ENCODE measurements at places on chromosomes 5 and 9.

DNA sequence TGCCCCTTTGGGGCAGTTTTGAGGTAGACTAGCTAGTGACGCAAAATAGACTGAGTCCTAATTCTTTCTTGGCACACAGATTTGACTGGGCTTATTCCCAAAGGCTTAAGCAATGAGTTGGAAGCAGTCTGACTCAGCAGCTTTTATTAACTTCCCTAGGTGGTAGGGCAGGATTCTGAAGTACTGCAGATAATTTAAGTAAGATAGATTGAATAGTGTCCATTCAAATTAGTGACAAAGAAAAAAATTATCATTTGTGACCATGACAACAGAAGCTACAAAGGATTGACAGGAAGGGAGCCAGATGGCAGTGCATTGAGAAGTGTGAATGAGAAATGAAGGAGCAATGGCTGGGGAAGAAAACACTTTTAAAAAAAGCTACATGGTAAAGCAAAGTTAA, 649.4 kb downstream of the CDH9 start:
- no peaks in the 10 kb centered on the region for H3K27me3 ChIP-seq
- H3K4me3 ChIP-seq: no peak overlapping the region
- H3K4me1 ChIP-seq: no peaks in the 10 kb centered on the region
- H3K36me3 ChIP-seq: no peaks in the 10 kb centered on the region

DNA sequence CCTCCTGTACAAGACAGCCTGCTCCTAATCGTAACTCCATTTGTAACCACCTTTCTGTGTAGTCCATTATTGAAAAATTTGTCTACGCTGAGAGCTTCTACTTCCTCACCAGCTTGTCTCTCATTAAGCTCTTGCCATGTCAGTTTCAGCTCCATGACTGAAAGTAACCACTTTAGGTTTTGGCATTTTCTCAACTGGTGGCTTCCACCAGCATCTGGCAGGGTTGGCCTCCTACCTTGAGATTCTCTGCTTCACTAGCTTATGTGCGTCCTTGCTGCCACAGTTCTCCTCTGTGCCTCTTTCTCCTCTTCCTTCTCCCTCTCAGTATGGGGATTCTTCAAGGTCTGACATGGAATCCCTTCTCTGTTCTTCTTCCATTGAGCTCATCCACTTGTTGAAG, 31.8 kb downstream of the F2RL2 start:
- no peak for DNase-seq
- H3K4me3 ChIP-seq: no peak overlapping the region
- H3K4me1 ChIP-seq: no peaks in the 10 kb centered on the region

DNA sequence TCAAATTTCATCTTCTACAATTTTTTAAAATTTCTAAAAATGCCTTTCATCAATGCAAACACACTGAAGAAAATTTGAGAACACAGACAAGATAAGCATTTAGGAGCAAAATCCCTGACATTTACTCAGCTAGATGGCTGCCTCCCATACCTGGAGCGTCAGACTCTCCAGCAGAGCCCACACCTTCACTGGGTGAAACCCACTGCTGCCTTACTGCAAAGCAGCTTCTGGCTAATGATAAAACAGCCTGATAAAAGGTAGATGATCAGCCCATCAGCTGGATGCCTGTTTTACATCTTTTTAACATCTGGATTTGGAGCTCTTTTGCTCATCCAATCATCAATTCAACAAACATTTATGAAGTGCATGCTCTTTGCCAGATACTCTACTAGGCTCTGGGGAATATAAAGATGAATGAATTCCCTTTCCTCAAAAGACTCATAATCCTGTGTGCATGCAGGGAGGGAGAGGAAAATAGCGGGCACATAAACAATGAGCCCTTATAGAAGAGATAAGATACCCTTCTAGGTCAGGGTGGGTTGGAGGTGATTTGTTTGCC, 271.2 kb downstream of the SAXO1 start:
- H3K36me3 ChIP-seq: no peaks in the 10 kb centered on the region
- H3K27ac ChIP-seq: no peak overlapping the region
- H3K4me1 ChIP-seq: no peaks in the 10 kb centered on the region
- DNase-seq: no peak

DNA sequence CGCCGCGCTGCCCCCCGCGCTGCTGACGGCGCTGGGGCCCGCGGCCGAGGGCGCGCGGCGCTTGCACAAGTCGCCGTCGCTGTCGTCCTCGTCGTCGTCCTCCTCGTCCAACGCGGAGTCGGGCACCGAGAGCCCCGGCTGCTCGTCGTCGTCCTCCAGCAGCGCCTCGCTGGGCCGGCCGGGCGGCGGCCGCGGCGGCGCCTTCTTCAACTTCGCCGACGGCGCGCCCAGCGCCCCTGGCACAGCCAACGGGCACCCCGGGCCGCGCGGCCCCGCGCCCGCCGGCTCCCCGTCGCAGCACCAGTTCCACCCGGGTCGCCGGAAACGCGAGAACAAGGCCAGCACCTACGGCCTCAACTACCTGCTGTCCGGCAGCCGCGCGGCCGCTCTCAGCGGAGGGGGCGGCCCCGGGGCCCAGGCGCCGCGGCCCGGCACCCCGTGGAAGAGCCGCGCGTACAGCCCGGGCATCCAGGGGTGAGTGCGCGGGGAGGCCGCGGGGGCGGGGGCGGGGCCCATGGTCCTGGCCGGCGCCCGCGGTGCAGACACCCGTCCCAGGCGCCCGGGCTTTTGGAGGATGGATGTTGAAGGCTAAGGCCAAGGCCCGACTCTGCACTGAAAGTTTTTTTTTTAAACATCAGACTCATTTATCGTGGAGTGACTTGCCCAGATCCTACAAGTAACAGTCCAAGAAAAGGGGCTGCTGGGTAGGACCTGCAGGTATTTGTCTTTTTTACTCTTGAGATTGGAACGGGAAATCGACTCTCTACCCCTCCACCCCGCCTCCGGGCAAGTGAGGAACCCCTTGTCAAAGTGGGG, 1.2 kb downstream of the TENT4A start:
- H3K27me3 ChIP-seq: no peaks in the 10 kb centered on the region
- peak overlapping the region; percentile 51 for H3K27ac ChIP-seq
- H3K4me3 ChIP-seq: peak overlapping the region; percentile 50
- H3K36me3 ChIP-seq: no peaks in the 10 kb centered on the region

DNA sequence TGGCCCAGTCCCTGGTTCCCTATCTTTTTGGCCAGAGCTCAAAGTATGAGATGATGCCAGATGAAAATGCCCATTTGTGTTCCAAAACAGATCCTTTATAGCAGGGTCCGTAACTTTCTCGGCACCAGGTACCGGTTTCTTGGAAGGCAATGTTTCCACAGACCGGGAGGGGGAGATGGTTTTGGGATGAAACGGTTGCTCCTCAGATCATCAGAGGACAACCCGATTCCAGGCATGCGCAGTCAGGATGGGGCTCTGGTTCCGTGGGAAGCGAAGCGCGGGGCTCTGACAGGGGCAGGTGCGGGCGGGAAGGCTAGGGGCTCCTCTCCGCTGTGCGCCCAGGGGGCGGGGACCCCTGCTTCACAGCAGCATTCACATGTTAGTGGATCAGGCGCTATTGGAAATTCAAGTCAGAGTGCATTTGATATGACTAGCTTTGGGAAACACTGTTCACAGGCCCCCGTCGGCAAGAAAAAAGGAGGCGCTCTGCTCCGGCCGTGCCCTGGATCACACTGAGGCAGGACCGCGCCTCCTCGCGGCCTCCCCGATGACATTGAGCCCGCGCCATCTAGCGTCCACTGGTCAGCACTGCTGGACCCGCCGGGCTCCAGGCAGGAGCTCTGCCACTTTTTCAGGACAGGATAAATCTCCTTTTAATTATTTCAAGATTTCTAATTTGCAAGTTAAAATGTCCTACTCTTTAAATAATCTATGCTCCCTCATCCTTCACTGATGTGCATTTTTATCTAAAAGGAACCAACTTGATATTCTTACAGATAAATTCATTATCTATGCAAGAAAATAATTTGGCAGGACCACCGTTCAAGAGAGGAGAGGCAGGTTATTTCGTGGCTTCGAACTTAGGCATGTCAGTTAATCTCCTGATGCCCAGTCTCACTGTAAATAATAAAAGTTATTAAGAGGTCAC, 190.0 kb downstream of the FANCC start:
- no peak overlapping the region for H3K27ac ChIP-seq
- H3K4me3 ChIP-seq: no peak overlapping the region
- DNase-seq: peak; percentile 28
- no peaks in the 10 kb centered on the region for H3K4me1 ChIP-seq
- H3K27me3 ChIP-seq: no peaks in the 10 kb centered on the region

DNA sequence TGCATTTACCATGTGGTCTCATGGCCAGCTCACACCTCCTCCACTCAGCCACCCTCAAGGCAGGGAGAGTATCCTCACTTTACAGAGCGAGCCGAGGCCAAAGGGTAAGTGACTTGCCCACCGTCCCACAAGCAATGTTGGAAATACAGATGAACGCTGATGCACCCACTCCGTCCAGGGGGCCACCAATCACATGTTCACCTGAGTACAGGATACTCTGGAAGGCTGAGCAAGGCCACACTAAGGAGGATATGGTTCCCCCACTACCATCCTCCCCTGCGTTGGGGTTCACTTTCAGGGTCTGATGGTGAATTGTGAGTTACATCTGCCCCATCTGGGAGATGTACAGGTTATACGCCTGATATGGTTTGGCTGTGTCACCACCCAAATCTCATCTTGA, 128.8 kb downstream of the ATPSCKMT start:
- no peak for DNase-seq
- no peaks in the 10 kb centered on the region for H3K4me1 ChIP-seq
- H3K27ac ChIP-seq: no peak overlapping the region
- no peak overlapping the region for H3K4me3 ChIP-seq

GRCh38 chr9:69564557-69564956, 107.6 kb downstream of the APBA1 start:
- no peak overlapping the region for H3K4me3 ChIP-seq
- H3K4me1 ChIP-seq: no peaks in the 10 kb centered on the region
- H3K27me3 ChIP-seq: no peaks in the 10 kb centered on the region
- no peak overlapping the region for H3K27ac ChIP-seq
- no peak for DNase-seq

- H3K4me1 ChIP-seq: no peaks in the 10 kb centered on the region
- no peak overlapping the region for H3K4me3 ChIP-seq
- H3K27ac ChIP-seq: no peak overlapping the region
- H3K36me3 ChIP-seq: no peaks in the 10 kb centered on the region
These were observed 213.0 kb downstream of the CRB2 start for GRCh38 chr9:123568691-123569688.

DNA sequence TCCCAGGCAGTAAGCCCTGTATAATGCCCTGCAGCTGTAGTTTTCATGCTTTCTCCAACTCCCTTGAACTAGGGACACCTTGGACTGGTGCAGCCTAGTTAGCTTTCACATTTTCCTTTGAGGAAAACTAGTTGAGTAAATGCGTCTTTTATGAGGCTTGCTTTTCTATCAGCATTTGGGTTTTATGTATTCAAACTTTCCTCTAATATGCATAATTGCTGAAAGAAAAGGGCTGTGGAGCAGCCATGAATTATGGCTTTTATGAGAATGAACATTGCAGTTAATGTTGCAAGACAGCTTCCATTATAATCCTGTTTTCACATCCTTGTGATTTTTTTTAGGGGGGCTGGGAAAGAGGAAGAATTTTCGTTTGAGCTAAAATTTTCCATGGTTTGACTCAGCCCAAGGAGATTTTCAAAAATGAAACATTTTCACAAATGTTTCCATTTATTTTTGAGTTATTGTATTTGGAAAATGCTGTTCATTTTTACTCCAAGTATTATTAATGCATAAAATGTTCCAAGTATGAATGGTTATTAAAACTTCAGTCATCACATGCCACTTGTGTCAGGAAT, 57.9 kb upstream of the PPP3R2 start:
- DNase-seq: no peak
- no peaks in the 10 kb centered on the region for H3K27me3 ChIP-seq
- no peak overlapping the region for H3K27ac ChIP-seq
- H3K36me3 ChIP-seq: no peaks in the 10 kb centered on the region

- H3K27ac ChIP-seq: no peak overlapping the region
- no peak for DNase-seq
- no peaks in the 10 kb centered on the region for H3K27me3 ChIP-seq
- H3K4me3 ChIP-seq: no peak overlapping the region
- no peaks in the 10 kb centered on the region for H3K4me1 ChIP-seq
These were observed 211.2 kb downstream of the DAB2IP start for GRCh38 chr9:121862371-121863332.

GRCh38 chr9:69535911-69536310, 136.3 kb downstream of the APBA1 start:
- no peaks in the 10 kb centered on the region for H3K4me1 ChIP-seq
- H3K36me3 ChIP-seq: no peaks in the 10 kb centered on the region
- DNase-seq: no peak
- H3K27me3 ChIP-seq: no peaks in the 10 kb centered on the region
- H3K27ac ChIP-seq: no peak overlapping the region

DNA sequence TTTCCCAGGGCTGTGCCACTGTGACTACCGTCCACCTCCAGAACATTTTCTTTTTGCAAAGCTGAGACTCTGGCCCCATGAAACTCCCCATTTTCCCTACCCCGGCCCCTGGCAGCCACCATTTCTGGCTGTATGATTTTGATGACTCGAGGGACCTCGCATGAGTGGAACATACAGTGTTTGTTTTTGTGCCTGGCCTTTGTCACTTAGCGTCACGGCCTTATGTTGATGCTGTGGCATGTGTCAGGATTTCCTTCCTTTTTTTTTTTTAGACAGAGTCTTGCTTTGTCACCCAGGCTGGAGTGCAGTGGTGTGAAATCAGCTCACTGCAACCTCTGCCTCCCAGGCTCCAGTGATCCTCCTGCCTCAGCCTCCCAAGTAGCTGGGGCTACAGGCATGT, 42.7 kb downstream of the ASS1 start:
- H3K4me1 ChIP-seq: no peaks in the 10 kb centered on the region
- DNase-seq: no peak
- no peak overlapping the region for H3K4me3 ChIP-seq
- peaks cover 3% of the 10 kb centered on the region for H3K27me3 ChIP-seq
- no peaks in the 10 kb centered on the region for H3K36me3 ChIP-seq

DNA sequence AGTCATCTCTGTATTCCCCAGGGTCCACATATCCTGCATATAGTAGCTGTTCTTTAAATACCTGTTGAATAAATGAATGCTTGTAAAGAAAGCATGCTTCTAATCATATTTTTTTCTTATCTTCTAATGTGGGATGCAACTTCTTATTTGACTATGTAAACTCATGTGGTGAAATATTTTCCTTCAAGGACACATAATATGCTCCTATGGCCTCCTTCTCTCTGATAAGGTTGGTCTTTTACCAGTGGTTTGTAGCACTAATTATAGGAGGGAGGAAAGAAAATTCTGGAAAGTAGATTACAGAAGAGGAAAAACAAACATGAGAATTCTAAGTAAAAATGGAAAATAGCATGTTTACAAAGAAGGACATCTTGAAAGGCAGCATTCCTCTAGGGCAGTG, 28.6 kb upstream of the C5orf63 start:
- no peaks in the 10 kb centered on the region for H3K27me3 ChIP-seq
- H3K36me3 ChIP-seq: no peaks in the 10 kb centered on the region
- no peak for DNase-seq
- no peaks in the 10 kb centered on the region for H3K4me1 ChIP-seq
- H3K4me3 ChIP-seq: no peak overlapping the region
- H3K27ac ChIP-seq: no peak overlapping the region

All from effector memory CD4-positive, alpha-beta T cell (primary cell).